Left ventricle myocardium superior (tissue), 1 donor: ENCODE measurements at places on chromosomes 5 and 9.

- no peak for DNase-seq
Observed at GRCh38 chr5:54713923-54714581, 196.5 kb downstream of the SNX18 start.

- DNase-seq: no peak
Observed at GRCh38 chr9:27362447-27363210, 65.7 kb upstream of the EQTN start.

GRCh38 chr5:50302815-50303490, 138.1 kb downstream of the EMB start:
- DNase-seq: no peak

DNA sequence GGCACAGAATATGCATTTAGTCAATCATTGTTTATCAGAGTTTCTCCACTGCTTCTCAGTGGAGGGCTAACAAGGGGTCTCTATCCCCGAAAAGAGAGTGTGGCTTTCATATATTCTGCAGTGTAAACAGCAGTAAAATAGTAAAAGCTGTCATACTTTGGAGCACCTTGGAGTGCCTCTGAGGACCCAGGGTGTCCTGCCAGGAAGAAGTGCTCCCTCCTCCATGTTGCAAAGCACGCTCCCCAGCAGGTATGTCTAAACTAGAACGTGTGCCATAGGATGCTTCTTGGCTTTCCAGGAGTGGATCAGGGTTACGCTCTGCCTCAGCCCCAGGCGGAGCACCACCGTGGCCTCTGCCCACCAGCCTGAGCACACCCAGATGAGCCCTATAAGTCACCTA, 8.5 kb upstream of the TJP2 start:
- no peak for DNase-seq

GRCh38 chr5:134536876-134537275, 11.4 kb downstream of the JADE2 start:
- DNase-seq: no peak

DNA sequence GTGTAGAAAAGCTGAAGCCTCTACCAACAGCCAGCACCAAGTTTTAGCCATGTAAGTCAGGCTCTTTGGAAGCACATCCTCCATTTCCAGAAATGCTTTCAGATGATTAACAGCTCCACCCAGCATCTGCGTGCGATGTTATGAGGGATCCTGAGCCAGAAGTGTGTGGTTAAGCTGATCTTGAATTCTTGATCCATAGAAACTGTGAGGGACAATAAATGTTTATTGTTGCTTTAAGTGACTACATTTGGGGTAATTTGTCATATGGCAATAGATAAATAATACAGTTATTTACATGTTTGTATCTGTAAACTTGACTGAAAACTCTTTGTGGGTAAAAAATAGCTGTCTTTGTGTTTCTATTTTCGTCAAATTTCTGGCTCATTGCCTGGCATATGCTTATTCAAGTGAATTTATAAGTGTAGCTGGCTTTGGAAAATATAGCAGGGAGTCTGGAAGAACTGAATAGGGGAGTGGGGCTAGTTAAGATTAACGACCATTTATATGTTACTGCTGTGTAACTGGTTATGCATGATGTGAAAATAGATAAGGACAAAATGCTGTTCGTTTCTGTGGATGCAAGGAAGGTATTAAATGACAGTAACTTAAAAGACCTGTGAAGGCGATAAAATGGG, 234.1 kb downstream of the LRRC70 start:
- no peak for DNase-seq

- no peak for DNase-seq
Observed at GRCh38 chr9:126695186-126695585, 81.5 kb downstream of the LMX1B start.

DNA sequence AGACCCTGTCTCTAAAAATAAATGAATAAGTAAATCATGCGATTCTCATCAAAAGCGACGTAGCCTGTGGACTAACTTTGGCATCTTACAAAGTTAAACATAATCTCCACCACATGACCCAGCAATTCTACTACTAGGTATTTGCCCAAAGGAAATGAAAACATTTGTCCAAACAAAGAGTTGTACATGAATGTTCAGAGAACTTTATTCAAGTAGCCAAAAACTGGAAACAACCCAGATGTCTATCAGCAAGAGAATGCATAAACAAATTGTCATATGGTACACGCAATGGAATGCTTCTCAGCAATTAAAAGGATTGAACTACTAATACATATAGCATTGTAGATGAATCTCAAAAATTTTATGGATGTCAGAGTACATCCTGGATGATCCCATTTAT, 82.6 kb downstream of the ADRB2 start:
- no peak for DNase-seq

GRCh38 chr5:128062172-128062746, 21.3 kb upstream of the SLC12A2 start:
- no peak for DNase-seq

GRCh38 chr5:127993476-127993875, 90.1 kb upstream of the SLC12A2 start:
- no peak for DNase-seq

DNA sequence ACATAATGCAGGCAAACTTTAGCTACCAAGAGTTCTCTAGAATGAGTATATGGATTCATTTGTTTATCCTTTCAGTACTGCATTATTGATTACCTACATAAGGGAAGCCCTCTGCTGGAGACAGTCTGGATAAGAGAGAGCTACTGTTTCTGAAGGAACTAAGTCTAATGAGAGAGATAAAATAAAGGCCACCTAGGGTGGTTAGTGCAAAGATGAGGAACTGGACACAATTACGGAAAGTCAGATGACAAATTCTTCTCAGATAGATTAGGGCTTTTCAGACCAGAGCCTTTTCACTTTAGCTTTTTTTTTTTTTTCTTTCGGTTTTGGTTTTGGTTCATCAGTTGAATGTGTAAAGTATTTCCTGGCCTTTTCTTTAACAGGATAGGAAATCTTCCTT, 31.3 kb downstream of the ISOC1 start:
- DNase-seq: no peak

- DNase-seq: no peak
Observed at GRCh38 chr9:12702160-12702758, 9.1 kb downstream of the TYRP1 start.

DNA sequence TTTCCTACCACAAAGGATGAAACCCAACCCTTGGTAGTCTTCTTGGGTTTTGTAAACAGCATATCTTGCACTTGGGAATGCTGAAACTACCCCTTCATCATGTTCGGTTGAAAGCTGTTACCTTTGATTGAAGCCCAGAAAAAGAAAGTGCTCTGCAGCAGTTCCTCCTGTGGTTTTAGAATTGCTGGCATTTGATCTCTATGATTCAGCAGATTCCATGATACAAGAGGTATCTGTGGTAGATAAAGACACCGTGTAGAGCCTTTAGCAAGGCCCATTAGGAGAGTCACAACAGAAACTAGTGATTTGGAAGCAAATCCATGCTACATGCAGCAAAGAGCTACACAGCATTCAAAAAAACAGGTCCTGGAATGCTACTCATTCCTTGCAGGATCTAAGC, 557.0 kb downstream of the TLE1 start:
- no peak for DNase-seq

DNA sequence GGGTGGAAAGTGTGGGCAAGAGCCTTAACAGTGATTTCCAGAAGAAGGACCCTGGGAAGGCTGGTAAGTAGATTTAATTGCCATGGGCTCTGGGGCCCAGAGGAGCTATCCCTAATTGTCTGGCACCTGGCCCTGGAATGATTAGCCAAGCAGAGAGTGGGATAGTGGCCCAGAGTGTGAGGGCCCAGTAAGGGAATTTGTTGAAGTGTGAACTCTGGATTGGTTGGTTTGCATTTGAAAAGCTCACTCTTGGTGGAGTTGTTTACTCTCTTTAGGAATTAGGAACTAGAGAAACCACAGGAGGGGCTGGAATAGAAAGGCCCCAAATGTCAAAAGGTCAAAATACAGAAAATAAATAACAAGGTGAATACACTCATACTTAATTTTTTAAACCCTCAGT, 207.1 kb downstream of the GABRG2 start:
- DNase-seq: no peak

GRCh38 chr9:123453831-123454321, 97.9 kb downstream of the CRB2 start:
- DNase-seq: peak; percentile 76

DNA sequence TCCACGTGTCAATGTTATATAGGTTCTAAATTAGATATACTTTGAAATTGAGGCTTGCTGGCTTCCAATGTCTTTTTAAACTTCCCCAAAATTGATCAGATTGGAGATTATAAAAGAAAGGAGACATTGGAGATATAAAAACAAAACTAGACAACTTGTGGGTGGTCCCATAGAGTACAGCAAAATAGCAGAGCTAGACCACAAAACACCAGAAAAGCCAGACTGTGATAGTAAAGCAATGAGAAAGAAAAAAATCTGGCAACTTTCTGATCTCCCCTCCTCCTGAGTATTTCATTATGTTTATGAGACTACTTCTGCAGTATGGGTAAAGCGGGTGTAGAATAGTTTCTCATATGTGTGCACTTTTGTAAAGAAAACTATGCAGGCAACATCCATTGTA, 713.8 kb upstream of the MEF2C start:
- DNase-seq: no peak

DNA sequence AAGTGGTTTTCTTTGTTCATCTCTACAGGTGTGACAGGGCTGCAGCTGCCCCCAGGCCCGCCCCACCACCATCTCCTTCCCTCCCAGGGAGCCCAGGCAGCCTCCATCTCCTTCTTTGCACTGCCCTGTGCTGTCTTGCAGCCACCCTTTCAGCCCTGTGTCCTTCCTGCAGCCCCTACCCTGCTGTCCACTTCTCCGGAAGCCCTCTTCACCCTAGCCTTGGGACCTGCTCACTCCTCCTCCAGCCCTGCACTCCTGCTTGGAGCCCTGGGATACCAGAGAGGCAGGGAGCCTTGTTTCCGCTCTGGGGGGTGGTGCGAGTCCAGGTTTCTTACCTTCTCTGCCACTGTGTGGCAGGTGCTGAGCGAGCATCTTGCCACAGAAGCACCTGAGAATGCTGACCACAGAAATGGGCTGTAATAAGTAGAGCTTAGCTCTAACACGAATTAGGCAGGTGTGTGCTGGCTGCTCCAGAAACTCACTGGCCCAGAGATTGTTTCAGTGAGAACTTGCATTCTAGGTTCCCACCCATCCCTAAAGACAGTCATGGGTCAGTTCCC, 51.3 kb upstream of the GADD45G start:
- no peak for DNase-seq

GRCh38 chr5:62680121-62680520, 101.5 kb downstream of the LRRC70 start:
- DNase-seq: no peak

DNA sequence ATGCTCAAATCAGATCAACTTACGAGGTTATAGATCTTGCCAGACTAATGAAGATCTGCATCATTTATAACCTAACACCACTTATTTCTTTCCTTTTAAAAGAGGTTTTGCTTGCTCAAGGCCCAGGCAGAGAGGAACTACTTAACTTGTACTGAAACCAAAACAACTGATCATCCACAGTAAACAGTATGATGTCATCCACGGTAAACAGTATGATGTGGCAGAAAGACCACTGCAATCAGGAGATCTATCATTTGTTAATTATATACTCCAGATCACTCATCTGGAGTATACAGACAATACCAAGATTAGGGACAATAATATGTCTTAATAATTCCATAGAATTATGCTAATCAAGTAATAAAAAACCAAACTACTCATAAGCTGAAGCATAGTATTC, 116.8 kb downstream of the ADAMTS6 start:
- DNase-seq: no peak

GRCh38 chr9:259405-260404, 45.0 kb downstream of the DOCK8 start:
- DNase-seq: no peak

DNA sequence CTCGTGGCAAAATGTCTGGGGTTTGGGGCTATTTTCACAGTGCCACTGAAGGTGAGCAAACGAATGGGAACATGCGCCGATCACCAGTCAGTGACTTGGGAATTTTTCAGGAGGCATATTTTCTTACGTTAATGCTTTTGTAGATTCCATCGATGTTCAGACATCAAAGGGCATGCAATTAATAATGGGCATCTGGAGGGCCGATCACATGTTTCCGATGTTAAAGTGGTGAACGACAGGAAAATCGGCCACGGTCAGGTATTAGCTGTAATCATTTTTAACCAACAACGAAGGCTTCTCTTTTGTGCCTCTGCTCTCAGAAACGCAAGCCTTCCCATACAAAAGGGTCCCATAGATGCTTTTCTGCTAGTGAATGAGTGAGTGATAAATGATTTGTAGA, 155.0 kb upstream of the PITX1 start:
- DNase-seq: no peak

DNA sequence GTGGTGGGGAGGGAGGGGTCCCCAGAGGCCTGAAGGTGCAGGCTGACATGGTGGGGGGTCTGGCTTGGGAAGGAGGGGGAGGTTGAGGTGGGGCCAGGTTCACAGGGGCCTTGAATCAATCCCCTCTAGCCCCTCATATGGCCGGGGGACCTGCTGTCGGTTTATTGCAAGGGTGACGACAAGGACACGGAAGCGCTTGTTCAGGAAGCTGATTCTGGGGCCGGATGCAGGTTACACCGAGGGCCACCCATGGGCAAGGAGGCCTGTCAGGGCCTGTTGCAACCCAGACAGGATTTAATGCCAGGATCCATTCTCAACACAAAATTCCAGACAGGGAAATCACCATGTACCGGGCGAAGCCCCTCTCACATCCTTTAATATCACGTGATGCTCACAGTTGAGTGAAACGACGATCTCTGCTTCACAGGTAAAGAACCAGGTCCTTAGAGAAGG, 41.6 kb upstream of the SYNPO start:
- DNase-seq: no peak

- no peak for DNase-seq
Observed at GRCh38 chr9:93238953-93239925, 55.3 kb downstream of the WNK2 start.

DNA sequence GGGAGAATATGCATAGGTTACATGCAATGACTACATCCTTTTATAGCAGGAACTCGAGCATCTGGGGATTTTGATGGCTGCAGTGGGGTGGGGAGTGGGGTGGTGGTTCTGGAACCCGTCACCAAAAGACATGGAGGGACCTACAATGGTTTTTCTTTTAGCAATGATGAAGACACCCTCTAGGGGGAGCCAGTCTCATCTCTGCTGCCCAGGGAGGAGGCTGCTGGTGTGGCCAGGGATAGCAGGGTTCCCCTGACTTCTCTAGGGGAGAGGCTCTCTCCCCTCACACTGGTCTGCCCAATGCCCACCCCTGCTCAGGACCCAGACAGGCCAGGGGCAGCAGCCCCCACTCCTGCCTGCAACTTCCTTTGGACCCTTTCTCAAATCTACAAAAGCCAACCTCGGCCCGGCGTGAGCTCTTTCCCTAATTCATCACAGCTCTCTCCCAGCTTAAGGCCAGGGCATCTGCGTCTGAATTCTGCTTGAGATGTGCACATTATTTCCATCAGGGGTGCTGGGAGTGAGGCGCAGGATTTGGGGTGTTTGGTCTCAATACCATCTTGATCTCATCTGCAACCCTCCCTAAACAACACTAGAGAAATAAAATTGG, 73.6 kb upstream of the RETREG1 start:
- no peak for DNase-seq
